Erythroblast (primary cell): ENCODE measurements at places on chromosomes 2 and 18.

- DNase-seq = no peak
Measured at GRCh38 chr2:165864296-165864695, 70.2 kb upstream of the GALNT3 start.

GRCh38 chr2:26681656-26682055 is 10.9 kb upstream of the KCNK3 start:
- no peak for DNase-seq

DNA sequence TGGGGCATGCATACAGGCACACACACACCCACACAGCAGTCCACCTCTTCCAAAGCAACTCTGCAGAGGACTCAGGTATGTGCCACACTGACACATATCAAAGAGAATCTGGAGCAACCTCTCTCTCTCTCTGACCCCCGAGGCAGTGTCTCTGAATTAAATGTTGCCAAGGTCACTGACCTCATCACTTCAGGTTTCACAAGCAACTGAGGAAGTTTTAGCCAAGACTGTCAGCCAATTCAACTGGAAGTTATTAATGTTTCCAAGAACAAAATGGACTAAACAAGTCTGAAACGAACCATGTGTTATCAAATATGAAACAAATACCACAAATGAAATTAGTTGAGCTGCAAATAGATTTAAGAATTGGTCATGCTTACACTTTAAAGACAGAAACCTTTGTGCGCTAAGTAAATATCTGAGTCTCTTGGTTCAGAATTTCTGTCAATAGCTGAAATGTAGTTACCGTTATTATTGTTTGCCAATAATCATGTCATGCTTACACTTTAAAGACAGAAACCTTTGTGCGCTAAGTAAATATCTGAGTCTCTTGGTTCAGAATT is 86.1 kb downstream of the SLC25A12 start:
- DNase-seq = no peak

DNA sequence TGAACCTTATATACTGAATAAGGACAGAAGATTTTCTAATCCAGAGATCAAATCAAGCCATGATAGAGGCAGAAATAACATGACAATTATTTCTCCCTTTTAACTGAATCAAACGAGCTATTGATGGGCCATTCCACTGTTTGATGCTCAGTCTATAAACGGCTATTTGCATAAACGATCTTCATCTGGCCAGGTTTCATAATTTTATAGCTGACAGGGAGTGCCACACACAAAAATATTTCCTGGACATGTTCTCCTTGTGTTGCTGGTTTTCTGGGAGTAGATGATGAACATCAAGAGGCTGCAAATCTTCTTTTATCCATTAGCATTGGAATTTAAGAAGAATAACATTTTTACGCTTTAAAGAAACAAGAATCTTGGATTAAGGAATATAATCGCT is 63.1 kb downstream of the ACVR1C start:
- DNase-seq = no peak

GRCh38 chr2:170680172-170680941 is 34.8 kb upstream of the SP5 start:
- no peak for DNase-seq

GRCh38 chr2:135255208-135255607 is 203.1 kb downstream of the RAB3GAP1 start:
- no peak for DNase-seq
